ENCODE measurements at places on chromosomes 1 and 21. TPM values are rescaled to one million over a fixed set of nuclear protein-coding genes. Genes with fewer than 3 reads are reported as not detected.

GRCh38 chr1:89962024-89962741 lies 32.7 kb upstream of the ZNF326 start:
- DNase-seq, result no peak
- peaks cover 2% of the 10 kb centered on the region for H3K4me1 ChIP-seq
- no peaks in the 10 kb centered on the region for H3K27me3 ChIP-seq
- no peak overlapping the region for H3K4me3 ChIP-seq

- no peaks in the 10 kb centered on the region for H3K4me1 ChIP-seq
- DNase-seq, result no peak
- no peak overlapping the region for H3K4me3 ChIP-seq
Measured at GRCh38 chr1:56024155-56024554, 555.2 kb downstream of the PLPP3 start.

DNA sequence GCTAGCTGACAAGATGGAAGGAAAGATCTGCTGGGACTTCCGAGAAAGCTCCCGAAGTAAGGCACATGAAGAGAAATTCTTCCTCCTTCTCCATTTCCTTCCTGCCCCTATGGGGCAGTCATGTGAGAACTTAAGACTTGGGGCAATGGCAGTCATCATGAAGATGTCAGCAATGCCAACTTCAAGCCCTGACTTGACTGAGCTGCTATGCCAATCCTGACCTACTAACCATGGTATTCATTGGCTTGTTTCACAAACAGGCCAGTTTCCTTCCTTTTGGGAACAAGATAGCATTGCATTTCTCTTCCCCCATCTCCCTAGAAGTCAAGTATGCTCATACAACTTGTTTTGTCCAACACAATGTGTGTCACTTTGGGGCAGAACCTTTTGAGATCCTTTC lies 25.5 kb downstream of the GRIK1 start:
- H3K4me1 ChIP-seq, result no peaks in the 10 kb centered on the region
- no peak overlapping the region for H3K4me3 ChIP-seq
- no peaks in the 10 kb centered on the region for H3K36me3 ChIP-seq

DNA sequence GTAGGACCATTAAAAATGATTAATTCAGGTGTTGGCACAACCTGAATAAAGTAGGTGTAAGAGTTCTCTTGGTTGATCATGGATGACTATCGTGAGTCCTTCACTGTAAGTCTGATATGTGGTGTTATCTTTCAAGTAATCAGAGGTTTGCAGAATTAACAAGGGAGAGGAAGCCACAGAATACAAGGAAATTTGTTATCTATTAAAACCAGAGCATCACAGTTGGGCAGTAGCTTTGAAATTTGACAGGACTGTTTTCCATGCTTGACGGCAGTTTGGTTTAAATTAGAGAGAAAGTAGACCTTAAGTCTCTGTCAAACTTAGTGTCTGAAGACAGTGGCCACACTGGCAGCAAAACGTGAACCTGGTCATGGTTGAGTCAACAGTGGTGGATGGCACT lies 139.5 kb upstream of the KCNK2 start:
- no peak for DNase-seq
- no peaks in the 10 kb centered on the region for H3K36me3 ChIP-seq
- no peaks in the 10 kb centered on the region for H3K27me3 ChIP-seq

SLC1A7 gene
- 1.1 TPM for total RNA-seq

KRTAP19-1 gene
- total RNA-seq, result not detected

RGS4 gene
- total RNA-seq, result not detected

All from gastrocnemius medialis (tissue), 4 donors.